Left renal cortex interstitium (tissue), 4 donors: ENCODE measurements at places on chromosomes 5 and 9.

DNA sequence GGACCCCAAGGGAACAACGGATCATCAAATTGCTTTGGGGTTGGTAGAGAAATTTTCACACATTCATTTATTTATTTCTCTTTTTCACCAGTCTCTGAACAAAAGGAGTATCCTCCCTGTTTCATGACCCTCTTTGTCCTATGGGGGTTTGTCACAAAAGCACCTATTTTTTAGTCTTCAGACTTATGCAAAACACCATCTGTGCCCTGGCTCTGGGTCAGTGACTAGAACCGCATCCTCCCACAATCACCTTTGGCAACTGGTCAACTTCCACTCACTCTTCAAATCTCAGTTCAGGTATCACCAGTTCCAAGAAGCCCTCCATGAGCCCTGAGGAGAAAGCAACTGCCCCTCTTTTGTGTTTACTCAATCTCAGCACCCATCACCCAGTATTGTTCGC lies 395.7 kb downstream of the CDK5RAP2 start:
- no peak for DNase-seq

DNA sequence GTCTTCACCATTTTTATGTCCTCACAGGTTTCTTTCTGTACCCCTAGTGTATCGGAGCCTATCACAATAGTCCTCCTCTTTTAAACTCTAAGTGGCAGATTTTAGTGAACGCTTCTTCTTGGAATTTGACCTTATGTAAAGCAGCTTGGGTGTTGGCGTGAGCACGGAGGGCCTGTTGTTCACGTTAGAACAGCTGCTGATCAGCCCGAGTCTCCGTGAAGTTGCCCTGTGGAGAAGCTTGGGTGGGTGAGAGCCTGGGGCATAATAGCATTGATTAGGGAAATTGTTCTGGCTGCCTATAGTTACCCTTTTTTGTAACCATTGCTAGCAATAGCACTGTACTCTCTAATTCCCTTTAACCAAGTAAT lies 167.0 kb upstream of the OTULINL start:
- no peak for DNase-seq

- no peak for DNase-seq
These were observed 518.1 kb downstream of the ELAVL2 start for GRCh38 chr9:23307731-23308513.

DNA sequence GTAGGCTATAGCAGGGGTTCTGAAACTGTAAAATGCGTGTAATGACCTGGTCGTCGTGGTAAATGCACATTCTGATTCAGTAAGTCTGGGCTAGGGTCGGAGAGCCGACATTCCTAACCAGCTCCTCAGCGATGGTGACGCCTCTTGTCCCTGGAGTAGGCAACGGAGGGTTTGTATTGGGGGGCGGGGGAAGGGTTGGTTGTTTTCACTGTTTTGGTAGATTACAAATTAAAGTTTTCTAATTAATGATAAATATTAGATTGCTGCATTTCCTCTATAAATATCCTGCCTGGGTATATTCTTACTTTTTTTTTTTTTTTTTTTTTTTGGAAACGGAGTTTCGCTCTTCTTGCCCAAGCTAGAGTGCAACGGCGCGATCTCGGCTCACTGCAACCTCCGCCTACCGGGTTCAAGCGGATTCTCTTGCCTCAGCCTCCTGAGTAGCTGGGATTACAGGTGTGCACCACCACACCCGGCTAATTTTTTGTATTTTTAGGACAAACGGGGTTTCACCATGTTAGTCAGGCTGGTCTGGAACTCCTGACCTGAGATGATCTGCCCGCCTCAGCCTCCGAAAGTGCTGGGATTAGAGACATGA lies 566 bp upstream of the ALDH7A1 start:
- DNase-seq = no peak

- no peak for DNase-seq
These were observed 329.5 kb downstream of the DEPDC1B start for GRCh38 chr5:60370508-60370907.

GRCh38 chr5:138946241-138946623 lies 71.1 kb upstream of the LRRTM2 start:
- no peak for DNase-seq

GRCh38 chr5:20000416-20000815 lies 12.4 kb upstream of the CDH18 start:
- no peak for DNase-seq

DNA sequence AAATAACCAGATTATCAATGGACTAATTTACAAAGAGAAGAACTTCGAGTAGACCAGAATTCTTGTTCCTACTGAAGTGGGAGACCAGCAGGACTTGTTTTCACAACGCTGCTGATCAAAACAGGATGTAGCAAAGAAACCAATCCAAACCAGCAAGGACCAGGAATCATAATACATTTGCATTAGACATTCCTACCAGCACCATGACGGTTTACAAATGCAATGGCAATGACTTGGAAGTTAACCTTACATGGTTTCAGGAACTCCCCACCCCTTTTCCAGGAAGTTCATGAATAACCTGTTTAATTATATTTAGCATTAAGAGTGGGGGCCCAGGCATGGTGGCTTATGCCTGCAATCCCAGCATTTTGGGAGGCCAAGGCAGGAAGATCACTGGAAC lies 100.0 kb downstream of the LPAR1 start:
- no peak for DNase-seq
